ENCODE measurements at places on chromosomes 4 and X. TPM values are rescaled to one million over a fixed set of nuclear protein-coding genes. Genes with fewer than 3 reads are reported as not detected.

Gene GYPE
- 0.54 TPM for total RNA-seq

Gene CTSO
- total RNA-seq, result 31.1 TPM

Gene SLC49A3
- total RNA-seq, result 2.5 TPM

Gene INTS6L
- total RNA-seq, result 4.3 TPM

Gene DKK2
- total RNA-seq, result not detected

Gene SMIM10
- 4.5 TPM for total RNA-seq
